Cortex of kidney (tissue), 1 donor: ENCODE measurements at places on chromosomes 7 and 10.

- DNase-seq = no peak
Measured at GRCh38 chr10:50882540-50882983, 2.9 kb downstream of the A1CF start.

DNA sequence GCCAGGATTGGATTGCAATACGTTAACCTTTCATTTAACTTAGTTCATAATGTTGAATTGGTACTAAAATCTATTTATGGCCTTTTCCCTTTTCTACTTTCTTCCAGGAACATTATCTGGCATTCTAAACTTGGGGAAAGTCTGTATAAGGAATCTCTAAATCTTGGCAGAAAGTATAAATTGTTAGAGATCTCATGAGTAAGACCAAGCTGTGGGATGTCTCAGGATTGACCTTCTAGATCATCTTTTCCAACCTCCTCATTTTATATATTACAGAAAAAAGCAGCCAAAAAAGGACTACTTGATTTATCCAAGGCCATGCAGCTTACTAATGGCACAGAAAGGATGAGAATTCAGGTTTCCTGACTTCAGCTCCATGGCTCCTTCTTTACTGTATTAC, 598.3 kb downstream of the INHBA start:
- DNase-seq = no peak

DNA sequence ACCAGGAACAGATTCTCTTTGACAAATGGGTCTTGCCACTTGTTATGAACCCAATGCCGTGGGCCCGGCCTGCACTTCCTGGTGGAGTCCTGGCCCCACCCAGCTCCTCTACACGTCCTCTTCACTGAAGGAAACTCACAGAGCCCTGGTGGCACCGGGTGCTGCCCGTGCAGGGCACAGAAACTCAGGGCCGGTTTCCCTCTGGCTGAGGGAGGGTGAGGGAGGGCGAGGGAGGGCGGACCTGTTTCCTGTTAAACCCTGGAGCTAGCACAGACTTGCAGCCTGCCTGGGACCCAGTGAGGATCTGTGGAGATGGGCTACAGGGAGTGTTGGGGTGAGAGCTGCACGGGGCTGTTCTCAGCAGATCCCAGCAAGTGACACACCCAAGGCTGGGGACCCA, 596.3 kb downstream of the PTPRN2 start:
- DNase-seq = no peak

- DNase-seq = no peak
Measured at GRCh38 chr10:48906841-48907240, 32.8 kb downstream of the LRRC18 start.

DNA sequence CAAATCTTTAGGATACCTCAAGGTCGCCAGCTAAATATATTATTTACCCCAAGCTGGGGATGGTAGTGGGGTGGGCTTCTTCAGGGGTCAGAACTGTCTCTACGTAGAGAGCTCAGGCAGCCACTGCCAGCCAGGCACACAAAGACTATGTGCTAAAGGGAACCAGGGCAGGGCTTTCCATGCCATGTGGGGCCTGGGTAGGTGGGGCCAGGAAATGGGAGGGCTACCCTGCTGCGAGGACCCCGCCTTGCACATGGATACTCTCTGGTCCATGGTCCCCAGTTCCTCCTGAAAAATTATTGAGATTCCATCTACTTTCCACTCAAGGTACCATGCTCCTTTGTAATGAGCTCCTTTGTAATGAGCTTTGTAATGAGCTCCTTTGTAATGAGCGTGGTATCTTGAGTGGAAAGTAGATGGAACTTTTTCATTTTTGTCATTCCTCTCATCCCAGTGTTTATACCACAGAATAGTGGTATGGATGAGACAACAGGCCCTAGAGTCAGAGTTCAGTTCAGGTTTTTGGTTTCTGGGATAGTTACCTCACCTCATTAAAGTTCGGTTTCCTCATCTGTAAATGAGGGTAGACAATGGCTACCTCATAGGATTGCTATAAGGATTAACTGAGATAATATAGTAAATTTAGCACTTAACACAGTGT, 5.8 kb downstream of the SYNPO2L start:
- no peak for DNase-seq

GRCh38 chr10:100528921-100529474, 673 bp downstream of the NDUFB8 start:
- no peak for DNase-seq

DNA sequence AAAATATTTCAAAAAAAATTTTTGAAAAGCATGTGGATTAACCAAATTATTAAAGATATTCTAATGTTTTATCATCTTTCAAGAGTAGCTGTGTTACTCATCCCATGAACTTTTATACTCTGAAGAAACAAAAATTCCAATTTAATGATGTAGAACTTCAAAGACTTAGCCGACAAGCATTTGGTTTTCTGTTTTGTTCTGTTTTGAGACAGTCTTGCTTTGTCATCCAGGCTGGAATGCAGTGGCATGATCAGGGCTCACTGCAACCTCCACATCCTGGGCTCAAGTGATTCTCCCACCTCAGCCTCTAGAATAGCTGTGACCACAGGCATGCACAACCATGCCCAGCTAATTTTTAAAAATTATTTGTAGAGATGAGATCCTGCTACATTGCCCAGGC, 17.8 kb upstream of the LCOR start:
- DNase-seq = no peak

GRCh38 chr10:13376746-13377145, 28.7 kb upstream of the SEPHS1 start:
- no peak for DNase-seq

GRCh38 chr10:98538472-98538871, 91.7 kb upstream of the HPS1 start:
- no peak for DNase-seq

- DNase-seq = no peak
Measured at GRCh38 chr7:92653136-92653535, 62.9 kb upstream of the FAM133B start.

DNA sequence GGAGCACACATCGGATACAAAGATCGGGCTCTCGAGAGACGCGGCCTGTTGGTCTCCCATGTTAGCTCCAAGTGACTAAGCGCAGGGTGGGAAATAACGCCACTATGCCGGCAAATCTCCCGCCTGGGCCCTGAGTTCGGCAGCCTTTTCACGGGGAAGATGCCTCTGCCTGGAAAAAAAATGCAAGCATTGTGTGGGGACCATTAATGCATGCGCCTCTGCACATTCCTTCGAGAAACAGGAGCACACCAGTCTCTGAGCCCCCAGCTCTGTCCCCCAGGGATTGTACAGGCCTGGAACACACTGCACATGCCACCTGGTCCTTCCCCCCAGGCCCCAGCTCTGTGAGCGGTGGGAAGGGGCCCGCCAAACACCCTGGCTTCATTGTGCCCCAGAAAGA, 44.1 kb downstream of the FBXW4 start:
- DNase-seq = no peak

DNA sequence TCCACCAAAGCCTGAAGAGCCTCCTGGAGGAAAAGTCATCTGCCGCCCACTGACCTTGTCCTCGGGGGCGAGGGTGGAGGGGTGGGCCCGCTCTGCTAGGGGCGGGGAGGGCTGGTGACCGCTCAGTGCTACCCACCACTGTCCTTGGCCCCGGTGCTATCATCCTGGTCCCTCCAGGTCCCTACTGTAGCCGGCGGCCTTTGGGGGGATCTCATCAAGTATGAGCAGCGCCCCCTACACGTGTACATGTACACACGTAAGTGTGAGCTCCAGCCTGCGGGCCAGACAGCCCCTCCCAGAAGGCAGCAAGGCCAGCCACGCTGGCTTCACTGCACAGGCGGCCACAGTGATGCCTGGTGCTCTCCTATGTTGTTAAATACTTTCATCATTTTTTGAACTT, 19.6 kb downstream of the TTYH3 start:
- no peak for DNase-seq

DNA sequence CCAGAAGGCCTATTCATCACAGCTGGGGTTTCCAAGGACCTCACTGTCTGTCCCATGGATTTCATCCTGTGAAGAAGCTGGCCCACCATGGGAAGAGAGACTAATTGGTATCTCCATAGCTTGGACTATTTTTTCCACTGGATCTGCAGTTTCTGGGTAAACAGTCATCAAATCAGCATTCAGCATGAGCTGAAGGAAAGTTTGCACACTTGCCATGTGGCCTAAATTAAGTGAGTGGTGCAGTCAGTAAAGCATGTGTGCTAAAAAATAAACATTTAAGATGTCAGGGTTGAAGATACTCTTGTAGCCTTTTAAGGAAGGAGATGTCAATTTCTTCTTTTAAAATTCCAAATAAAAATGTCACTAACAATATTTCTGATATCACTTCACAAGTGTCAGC, 381.1 kb upstream of the ZMIZ1 start:
- no peak for DNase-seq

GRCh38 chr7:44798649-44799305, 2.3 kb downstream of the PPIA start:
- no peak for DNase-seq

DNA sequence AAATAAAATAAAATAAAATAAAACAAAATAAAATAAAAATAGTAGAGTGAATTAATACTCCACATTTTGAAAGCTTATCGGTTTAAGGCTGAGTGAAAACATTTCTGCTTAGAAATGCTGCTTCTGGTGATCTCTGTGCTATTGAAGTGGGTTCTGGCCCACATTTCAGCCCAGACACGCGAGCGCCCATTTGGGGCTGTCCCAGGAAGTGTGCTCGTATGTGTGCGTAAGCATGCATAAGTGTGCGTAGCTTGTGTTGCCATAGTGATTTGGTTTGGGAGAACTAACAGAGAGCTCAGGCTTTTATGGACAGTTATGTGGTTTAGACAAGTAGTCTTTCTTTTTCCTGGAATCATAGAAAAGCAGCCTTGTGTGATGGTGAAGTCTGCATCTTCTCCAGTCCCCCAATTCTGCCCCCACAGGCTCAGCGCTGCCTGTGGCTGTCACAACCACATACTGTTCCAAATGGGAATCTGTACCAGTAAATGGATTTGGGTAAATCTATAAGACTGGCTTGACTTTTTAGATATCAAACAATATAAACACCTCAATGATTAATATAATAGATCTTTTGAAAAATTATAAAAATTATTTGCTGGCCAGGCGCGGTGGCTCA, 29.8 kb upstream of the PURB start:
- no peak for DNase-seq

DNA sequence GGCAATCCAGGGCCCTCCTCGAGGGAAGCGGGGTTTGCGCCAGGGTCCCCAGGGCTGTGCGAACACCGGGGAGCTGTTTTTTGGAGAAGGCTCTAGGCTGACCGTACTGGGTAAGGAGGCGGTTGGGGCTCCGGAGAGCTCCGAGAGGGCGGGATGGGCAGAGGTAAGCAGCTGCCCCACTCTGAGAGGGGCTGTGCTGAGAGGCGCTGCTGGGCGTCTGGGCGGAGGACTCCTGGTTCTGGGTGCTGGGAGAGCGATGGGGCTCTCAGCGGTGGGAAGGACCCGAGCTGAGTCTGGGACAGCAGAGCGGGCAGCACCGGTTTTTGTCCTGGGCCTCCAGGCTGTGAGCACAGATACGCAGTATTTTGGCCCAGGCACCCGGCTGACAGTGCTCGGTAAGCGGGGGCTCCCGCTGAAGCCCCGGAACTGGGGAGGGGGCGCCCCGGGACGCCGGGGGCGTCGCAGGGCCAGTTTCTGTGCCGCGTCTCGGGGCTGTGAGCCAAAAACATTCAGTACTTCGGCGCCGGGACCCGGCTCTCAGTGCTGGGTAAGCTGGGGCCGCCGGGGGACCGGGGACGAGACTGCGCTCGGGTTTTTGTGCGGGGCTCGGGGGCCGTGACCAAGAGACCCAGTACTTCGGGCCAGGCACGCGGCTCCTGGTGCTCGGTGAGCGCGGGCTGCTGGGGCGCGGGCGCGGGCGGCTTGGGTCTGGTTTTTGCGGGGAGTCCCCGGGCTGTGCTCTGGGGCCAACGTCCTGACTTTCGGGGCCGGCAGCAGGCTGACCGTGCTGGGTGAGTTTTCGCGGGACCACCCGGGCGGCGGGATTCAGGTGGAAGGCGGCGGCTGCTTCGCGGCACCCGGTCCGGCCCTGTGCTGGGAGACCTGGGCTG, 26.0 kb downstream of the PRSS2 start:
- DNase-seq = no peak

DNA sequence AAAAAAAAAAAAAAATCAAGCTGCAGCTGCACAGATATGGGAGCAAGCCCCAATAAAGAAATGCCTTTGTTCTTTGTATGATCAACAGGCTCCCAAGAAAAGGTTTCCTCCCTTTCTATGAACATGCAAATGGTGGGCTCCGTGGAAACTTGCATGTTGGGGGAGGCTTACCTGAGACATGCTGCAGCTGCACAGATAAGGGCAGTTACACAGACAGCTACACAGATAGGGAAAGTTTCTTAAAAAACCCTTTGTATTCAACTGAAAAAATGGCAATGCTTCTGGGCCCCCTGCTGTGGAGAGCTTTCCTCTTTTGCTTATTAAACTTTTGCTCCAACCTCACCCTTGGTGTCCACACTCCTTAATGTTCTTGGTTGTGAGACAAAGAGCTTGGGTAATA, 29.8 kb upstream of the ZNF746 start:
- no peak for DNase-seq

- no peak for DNase-seq
Measured at GRCh38 chr7:82851121-82851520, 311.6 kb downstream of the PCLO start.

- DNase-seq = no peak
Measured at GRCh38 chr7:94129443-94130140, 125.4 kb upstream of the BET1 start.

- DNase-seq = no peak
Measured at GRCh38 chr7:126667742-126668366, 584.9 kb downstream of the GRM8 start.

DNA sequence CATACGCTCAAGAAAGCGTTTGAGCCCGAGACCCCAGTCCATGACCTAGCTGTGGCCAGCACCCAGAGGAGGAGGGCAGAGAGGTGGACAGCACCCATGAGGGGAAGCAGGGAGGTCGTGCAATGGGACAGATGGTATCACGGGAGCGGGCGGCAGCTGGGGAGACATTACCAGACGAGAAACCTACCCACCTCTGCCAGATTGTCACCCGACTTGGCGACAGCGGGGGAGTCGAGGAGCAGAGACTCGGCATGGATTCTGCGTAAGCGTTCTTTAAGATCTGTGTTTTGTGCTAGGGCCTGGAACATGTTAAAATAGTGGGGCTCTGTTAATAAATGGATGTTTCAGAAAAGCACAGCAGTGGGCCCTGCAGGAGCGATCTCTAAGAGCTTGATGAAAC, 91.6 kb upstream of the GSDME start:
- DNase-seq = no peak

- no peak for DNase-seq
Measured at GRCh38 chr10:71777213-71777985, 4.1 kb upstream of the VSIR start.

DNA sequence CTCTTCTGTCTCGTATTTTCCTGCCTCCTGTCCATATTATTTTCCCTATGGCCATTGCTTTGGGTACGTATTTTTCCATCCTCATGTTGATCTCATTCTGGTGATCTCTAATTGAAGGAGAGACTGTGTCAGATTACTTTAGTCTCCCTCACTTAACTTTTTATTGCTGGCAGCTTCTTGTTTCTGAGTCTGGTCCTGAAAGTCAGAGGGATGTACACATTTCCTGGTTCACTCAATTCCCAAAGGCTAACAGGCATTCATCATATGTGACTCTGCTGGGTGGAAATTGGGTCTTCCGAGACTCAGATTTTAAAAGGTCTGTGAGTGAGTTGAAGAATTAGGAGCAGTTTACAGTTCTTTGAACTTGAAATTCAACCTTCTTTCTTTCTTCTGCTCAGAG, 10.9 kb downstream of the UMAD1 start:
- no peak for DNase-seq
